ENCODE measurements at places on chromosomes 5 and 9.

GRCh38 chr9:14300040-14300439 is 13.9 kb downstream of the NFIB start:
- no peak for DNase-seq

GRCh38 chr5:179852993-179853547 is 5.5 kb downstream of the MRNIP start:
- DNase-seq = no peak

- DNase-seq = no peak
These were observed 6.5 kb upstream of the SPATA24 start for GRCh38 chr5:139410121-139410992.

GRCh38 chr5:134459491-134459890 is 47.8 kb upstream of the CDKN2AIPNL start:
- no peak for DNase-seq

DNA sequence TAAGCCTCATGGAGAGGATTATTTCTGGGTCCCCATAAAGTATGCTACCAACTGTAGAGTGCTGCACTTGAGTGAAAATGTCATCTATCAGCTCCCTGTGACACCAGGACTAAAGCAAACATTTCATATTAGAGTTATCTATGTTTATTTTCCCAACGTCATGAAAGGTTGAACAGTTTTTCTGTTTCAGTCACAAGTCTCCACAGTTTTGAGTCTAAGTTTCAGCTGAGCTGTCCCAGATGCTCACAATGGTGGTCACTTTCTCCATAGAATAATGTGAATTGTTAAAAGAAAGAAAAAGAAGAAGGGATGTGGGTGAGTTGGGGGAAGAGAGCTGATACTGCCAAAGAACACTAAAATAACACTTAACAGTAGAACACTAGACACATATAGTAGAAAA is 126.3 kb upstream of the C9orf72 start:
- no peak for DNase-seq

- peak; percentile 8 for DNase-seq
These were observed 263.7 kb downstream of the RASEF start for GRCh38 chr9:82799286-82799685.

GRCh38 chr9:131608493-131609037 is 63.2 kb downstream of the PRRT1B start:
- DNase-seq = peak; percentile 79

GRCh38 chr5:53373451-53374158 is 106.8 kb upstream of the FST start:
- DNase-seq = no peak

- no peak for DNase-seq
These were observed 312.1 kb upstream of the CDH18 start for GRCh38 chr5:20300110-20300509.

DNA sequence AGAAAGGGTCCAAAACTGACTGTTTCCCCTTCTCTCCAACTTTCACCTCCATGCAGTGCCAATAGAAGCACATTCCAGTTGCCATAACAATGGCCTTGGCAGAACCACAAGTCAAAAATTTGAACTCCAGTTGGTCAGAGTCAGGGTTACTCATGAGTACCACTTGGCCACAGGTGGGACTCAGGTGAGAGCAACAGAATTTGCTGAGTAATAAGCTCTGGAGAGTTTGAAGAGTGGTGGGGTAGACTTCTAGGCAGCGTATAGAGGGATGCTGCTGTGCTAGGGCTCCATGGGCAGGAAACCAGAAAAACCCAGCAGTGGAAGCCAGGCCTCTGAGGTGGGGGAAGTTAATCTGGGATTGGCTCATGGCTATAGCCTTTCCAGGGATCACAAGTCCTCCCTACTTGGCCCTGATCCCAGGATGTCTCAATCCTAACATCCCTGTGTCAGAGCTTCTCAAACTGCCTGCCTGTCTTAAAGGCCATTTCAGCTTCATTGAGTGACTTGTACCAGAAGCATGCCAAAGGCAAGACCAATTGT is 30.2 kb downstream of the SNX18 start:
- peak; percentile 89 for DNase-seq
